ENCODE measurements at places on chromosomes 13 and 19. TPM values are rescaled to one million over a fixed set of nuclear protein-coding genes. Genes with fewer than 3 reads are reported as not detected.

- no peak overlapping the region for H3K27ac ChIP-seq
- H3K36me3 ChIP-seq: no peaks in the 10 kb centered on the region
- peaks cover 32% of the 10 kb centered on the region for H3K4me1 ChIP-seq
- no peak overlapping the region for H3K4me3 ChIP-seq
These were observed 1.9 kb downstream of the JSRP1 start for GRCh38 chr19:2254064-2254872.

DNA sequence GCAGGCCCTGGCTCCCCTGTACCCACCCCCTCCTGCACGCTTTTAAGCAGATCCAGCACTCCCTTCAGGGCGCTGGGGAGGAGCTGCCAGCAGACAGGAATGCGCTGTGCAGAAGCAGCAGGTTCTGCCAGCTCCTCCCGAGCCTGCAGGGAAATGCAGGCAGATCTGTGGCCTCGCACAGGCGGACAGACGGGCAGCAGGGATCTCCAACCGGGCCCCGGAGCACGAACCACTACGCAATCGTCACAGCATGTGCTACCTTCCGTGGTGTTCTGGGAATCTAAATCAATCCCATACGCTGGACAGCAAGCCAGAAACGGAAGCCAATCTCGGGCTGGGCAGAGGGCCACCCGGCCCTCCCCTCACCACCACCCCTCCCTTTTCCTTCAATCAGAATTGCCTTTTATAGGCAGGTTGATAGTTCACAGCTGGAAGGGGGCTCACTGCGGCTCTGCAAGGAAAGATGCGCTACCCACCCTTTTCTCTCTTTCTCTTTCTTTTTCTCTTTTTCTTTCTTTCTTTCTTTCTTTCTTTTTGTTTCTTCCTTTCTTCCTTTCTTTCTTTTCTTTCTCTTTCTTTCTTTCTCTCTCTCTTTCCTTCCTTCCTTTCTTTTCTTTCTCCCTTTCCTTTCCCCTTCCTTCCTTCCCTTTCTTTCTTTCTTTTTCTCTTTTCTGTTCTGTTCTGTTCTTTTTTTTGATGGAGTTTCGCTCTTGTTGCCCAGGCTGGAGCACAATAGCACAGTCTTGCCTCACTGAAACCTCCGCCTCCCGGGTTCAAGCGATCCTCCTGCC is 99.9 kb downstream of the GNG7 start:
- peaks cover 22% of the 10 kb centered on the region for H3K4me1 ChIP-seq
- H3K27me3 ChIP-seq: no peaks in the 10 kb centered on the region
- no peak overlapping the region for H3K4me3 ChIP-seq
- no peaks in the 10 kb centered on the region for H3K36me3 ChIP-seq
- DNase-seq: no peak

DNA sequence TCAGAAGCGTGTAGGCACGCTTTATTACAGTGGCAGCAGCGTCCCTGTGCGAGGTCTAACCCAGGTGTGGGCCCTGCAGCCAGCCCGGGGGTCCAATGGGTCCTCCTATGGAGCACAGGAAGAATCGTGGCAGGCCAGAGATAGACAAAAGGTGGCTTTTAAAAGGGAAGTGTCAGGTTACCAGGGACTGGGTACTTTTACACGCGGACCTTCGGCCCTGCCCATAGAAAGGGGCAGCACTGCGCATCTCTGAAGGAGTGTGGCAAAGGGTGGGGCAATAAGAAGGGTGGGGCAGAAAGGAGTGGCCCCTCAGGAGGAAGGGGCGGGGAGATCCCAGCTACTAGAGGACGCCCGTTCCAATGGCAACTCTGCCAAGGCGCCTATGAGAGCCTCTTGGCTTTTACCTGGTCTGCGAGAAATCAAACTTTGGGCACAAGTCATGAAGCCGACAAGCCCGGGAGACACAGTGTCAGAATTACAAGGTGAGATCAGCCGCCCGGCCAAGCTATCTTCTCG is 1419.8 kb downstream of the UQCRFS1 start:
- H3K27me3 ChIP-seq: no peaks in the 10 kb centered on the region
- peak overlapping the region; percentile 90 for H3K4me3 ChIP-seq
- DNase-seq: peak; percentile 86
- H3K36me3 ChIP-seq: peaks cover 34% of the 10 kb centered on the region
- peak overlapping the region; percentile 95 for H3K27ac ChIP-seq

DNA sequence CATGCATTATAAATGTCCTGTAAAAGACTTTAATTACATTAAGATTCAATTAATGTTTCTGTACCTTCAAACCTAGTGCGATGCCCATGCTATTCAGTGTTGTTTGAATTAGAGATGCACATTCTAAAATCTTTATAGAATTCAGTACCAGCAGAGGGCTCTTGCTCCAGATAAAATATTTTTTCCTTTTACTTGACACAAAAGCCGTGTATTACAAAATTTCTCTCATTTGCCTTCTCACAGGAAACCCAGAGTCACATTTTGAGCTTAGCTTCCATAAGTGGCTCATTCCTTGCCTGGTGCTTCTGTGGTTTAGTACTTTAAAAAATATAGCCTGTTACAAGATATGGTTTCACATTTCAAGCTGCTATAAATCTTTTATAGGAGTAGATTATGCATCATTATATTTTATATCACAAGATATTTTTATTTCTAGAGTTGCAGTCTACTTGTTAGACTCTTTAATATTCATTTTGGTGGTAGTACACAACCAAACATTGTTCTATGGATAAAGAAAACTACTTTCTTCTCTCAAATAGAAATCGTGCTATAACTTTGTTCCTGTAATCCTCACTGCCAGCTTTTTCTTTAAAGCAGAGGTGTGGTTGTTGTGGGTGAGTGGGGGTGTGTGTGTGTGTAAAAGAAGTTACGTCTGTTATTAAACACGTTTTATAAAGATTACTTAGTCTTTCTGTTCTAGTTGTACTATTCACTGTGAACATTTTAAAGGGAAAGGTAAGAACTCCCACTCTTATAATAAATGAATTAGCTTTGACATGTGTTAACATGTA is 101.4 kb downstream of the RNF17 start:
- H3K4me1 ChIP-seq: no peaks in the 10 kb centered on the region
- H3K36me3 ChIP-seq: no peaks in the 10 kb centered on the region
- no peak for DNase-seq
- H3K27me3 ChIP-seq: peaks cover 23% of the 10 kb centered on the region
- no peak overlapping the region for H3K4me3 ChIP-seq

GRCh38 chr19:43511324-43511723 is 6.8 kb upstream of the PHLDB3 start:
- no peak for DNase-seq
- H3K27ac ChIP-seq: no peak overlapping the region
- H3K27me3 ChIP-seq: no peaks in the 10 kb centered on the region
- H3K4me3 ChIP-seq: no peak overlapping the region
- H3K4me1 ChIP-seq: peaks cover 1% of the 10 kb centered on the region

GRCh38 chr13:36804588-36804987 is 14.4 kb upstream of the RFXAP start:
- H3K36me3 ChIP-seq: no peaks in the 10 kb centered on the region
- peaks cover 14% of the 10 kb centered on the region for H3K27me3 ChIP-seq
- H3K27ac ChIP-seq: no peak overlapping the region
- no peaks in the 10 kb centered on the region for H3K4me1 ChIP-seq
- no peak overlapping the region for H3K4me3 ChIP-seq

Gene KLK3
- total RNA-seq: not detected

Gene CFD
- total RNA-seq: 2.1 TPM

DNA sequence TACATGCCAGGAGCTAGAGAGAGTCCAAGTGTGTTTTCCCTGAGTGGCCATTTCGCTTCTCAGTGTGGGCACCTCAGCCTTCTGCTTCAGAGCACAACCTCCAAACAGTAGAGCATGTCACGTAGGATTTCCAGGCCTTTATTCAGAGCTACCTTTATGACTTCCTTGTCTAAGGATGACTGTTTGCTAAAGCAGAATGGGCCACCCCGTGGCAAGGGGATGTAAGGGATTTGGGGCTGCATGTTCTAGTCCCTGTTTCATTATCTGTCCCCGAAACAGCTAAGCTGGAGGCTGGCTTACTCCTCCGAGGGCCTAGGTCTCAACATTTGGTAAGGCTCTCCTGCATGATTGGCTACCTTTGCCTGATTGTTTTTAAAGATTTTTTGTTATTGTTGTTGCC is 6.0 kb downstream of the RNASEH2B start:
- H3K4me1 ChIP-seq: peaks cover 65% of the 10 kb centered on the region
- peaks cover 40% of the 10 kb centered on the region for H3K36me3 ChIP-seq
- H3K27ac ChIP-seq: peak overlapping the region; percentile 70
- no peak overlapping the region for H3K4me3 ChIP-seq

Gene PRSS57
- total RNA-seq: not detected

DNA sequence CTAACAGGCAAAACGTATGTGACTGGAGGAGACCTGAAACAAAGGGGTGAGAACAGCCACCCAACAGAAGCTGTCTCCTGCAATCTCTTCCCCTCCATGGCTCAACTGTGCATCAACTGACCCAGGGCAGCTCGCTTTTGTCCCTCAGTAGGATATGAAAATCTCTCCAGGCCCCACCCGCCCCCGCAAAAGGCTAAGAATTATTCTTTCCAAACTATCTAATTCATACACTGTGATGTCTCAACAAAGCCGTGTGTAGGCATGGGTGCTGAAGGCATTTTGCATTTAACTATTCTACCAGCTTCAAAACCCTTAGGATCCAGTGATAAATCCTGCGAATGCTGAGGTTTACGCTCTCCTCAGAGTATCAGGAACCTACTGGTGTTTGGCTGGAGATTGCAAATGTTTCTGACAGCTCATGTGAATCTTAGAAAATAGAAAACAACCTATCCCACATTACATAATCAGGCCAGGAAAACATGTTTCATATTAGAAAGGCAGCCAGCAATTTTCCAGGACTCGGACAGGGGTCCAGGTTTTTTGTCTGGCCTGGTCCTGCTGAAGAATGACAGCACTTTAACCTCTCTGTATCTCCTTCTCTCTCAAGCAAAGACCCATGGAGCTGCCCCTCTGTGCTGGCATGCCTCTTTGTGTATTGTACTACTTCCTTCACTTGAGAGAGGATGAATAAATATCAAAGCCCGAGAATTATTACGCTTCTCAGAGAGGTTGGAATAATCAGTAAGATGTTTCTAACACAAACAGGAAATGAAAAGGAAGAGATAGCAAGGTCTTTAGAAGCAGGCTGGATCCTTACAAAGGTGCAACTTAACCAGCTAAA is 17.3 kb downstream of the DHRS12 start:
- H3K27ac ChIP-seq: no peak overlapping the region
- no peaks in the 10 kb centered on the region for H3K4me1 ChIP-seq

GRCh38 chr13:79056706-79057105 is 349.3 kb downstream of the RBM26 start:
- H3K4me3 ChIP-seq: no peak overlapping the region
- no peaks in the 10 kb centered on the region for H3K36me3 ChIP-seq
- no peaks in the 10 kb centered on the region for H3K4me1 ChIP-seq
- no peak overlapping the region for H3K27ac ChIP-seq
- DNase-seq: no peak
- H3K27me3 ChIP-seq: no peaks in the 10 kb centered on the region

- H3K36me3 ChIP-seq: no peaks in the 10 kb centered on the region
- H3K4me1 ChIP-seq: no peaks in the 10 kb centered on the region
- H3K4me3 ChIP-seq: no peak overlapping the region
- H3K27me3 ChIP-seq: no peaks in the 10 kb centered on the region
- DNase-seq: no peak
These were observed 58.7 kb upstream of the F7 start for GRCh38 chr13:113046883-113047244.

- H3K4me3 ChIP-seq: peak overlapping the region; percentile 57
- peak overlapping the region; percentile 84 for H3K27ac ChIP-seq
- H3K27me3 ChIP-seq: peaks cover 26% of the 10 kb centered on the region
- DNase-seq: peak; percentile 75
- peaks cover 3% of the 10 kb centered on the region for H3K36me3 ChIP-seq
These were observed 3.0 kb downstream of the TTYH1 start for GRCh38 chr19:54418030-54418929.

- H3K4me1 ChIP-seq: no peaks in the 10 kb centered on the region
- H3K27me3 ChIP-seq: no peaks in the 10 kb centered on the region
- H3K27ac ChIP-seq: no peak overlapping the region
These were observed 555.9 kb downstream of the DIAPH3 start for GRCh38 chr13:59607780-59608233.

Gene TMEM255B
- 1.9 TPM for total RNA-seq

DNA sequence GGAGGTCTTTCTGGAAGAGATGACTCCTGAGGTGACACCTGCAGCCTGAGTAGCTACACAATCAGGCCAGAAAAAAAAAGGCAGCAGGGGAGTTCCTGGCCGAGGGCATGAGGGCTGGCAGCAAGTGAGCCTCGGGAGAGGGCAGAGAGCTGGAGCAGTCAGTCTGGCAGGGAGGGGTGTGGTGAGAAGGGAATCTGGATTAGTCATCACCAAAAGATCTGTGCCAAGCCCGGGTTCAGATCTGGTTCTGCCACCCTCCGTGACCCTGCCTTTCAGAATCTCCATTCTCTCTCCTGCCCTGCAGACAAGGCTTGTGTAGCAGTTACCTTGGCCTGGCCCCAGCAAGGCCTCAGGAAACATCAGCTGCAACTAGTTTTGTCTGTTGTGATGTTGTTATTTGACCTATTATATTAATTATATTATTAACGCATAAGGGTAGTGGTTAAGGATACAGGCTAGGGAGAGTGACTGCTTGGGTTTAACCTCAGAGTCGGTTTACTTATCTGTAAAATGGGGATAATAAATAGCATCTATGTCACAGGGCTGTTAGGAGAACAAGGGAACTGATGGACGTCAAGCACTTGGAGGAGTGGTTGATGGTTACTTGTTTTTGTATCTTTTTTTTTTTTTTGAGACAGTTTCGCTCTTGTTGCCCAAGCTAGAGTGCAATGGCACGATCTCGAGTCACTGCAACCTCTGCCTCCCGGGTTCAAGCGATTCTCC is 2.7 kb upstream of the CAPNS1 start:
- H3K36me3 ChIP-seq: peaks cover 14% of the 10 kb centered on the region
- peaks cover 39% of the 10 kb centered on the region for H3K4me1 ChIP-seq
- DNase-seq: no peak
- no peak overlapping the region for H3K27ac ChIP-seq
- H3K4me3 ChIP-seq: no peak overlapping the region
- H3K27me3 ChIP-seq: peaks cover 4% of the 10 kb centered on the region

DNA sequence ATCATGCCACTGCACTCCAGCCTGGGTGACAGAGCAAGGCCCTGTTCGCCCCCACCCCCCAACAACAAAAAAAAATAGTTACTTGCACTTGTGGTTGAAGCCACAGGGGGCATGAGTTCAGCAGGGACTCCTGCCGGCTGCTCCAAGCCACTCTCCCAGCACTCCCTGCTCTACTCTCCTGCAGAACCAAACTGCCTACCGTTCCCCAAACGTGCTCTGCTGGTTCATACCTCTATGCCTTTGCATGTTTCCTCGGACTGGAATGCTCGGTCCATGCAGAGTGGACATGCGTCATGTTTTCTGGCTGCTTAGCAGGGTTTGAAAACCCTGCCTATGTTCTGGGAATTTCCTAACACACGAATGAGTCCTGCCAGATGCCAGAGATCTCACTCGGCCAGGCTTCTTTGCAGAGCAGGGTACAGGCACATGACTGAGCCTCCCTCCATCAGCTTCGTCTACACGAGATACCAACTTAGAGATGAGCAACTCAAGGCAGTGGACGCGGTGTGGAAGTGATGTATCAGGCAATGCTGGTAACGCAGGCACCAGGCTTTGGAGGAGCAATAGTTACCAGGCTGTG is 8.5 kb upstream of the SLC25A15 start:
- H3K27me3 ChIP-seq: no peaks in the 10 kb centered on the region
- no peaks in the 10 kb centered on the region for H3K36me3 ChIP-seq
- no peak overlapping the region for H3K27ac ChIP-seq

- H3K4me3 ChIP-seq: no peak overlapping the region
- H3K27me3 ChIP-seq: no peaks in the 10 kb centered on the region
- H3K36me3 ChIP-seq: peaks cover 3% of the 10 kb centered on the region
- no peak overlapping the region for H3K27ac ChIP-seq
- DNase-seq: no peak
These were observed 93.8 kb upstream of the SOX1 start for GRCh38 chr13:111973186-111973585.

- no peak for DNase-seq
- H3K27ac ChIP-seq: no peak overlapping the region
- no peaks in the 10 kb centered on the region for H3K36me3 ChIP-seq
- no peaks in the 10 kb centered on the region for H3K4me1 ChIP-seq
- no peak overlapping the region for H3K4me3 ChIP-seq
These were observed 359.2 kb upstream of the OBI1 start for GRCh38 chr13:79018166-79018565.

Gene SPINT2
- 35.1 TPM for total RNA-seq

Gene CCNA1
- 0.47 TPM for total RNA-seq

Measured in activated CD8-positive, alpha-beta T cell treated with anti-CD3 and anti-CD28 coated beads, Interleukin-2, amount 10 ng/mL, durations not matched to agents 7 days and 5 days (primary cell).